ENCODE measurements at places on chromosomes 2 and 18. TPM values are rescaled to one million over a fixed set of nuclear protein-coding genes. Genes with fewer than 3 reads are reported as not detected.
A peak's percentile ranks its signal among the peaks of the same experiment; 100 is the strongest.

ANKRD30BL gene
- total RNA-seq: not detected

CYRIA gene
- 0.44 TPM for total RNA-seq

STAT4 gene
- 2.0 TPM for total RNA-seq

LRRTM1 gene
- not detected for total RNA-seq

UCN gene
- total RNA-seq: 8.0 TPM

ANO7 gene
- 0.84 TPM for total RNA-seq

APCDD1 gene
- not detected for total RNA-seq

VSNL1 gene
- total RNA-seq: 4.6 TPM

- no peak for DNase-seq
- no peaks in the 10 kb centered on the region for H3K27me3 ChIP-seq
- H3K36me3 ChIP-seq: no peaks in the 10 kb centered on the region
- H3K4me3 ChIP-seq: no peak overlapping the region
- H3K4me1 ChIP-seq: no peaks in the 10 kb centered on the region
- no peak overlapping the region for H3K27ac ChIP-seq
Measured at GRCh38 chr2:146147448-146148012, 1627.6 kb upstream of the ZEB2 start.

DNA sequence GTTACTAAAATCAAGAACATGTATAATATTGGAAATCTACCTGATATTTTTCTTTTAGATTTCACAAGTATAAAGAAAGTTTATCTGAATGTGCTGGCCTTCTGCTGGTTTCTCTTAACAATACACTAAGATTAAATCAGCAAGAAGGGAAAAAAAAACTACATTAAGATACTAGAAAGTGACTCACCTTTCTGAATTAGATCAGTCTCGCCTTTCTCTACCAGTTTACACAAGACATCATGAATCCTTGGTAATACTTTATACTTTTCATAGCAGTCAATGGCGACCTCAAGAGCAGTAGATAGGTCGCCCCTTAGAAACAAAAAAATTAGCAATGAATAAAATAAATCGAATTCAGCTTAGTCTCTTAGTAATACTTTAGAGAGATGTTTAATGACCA, 61.2 kb downstream of the LRPPRC start:
- peaks cover 35% of the 10 kb centered on the region for H3K36me3 ChIP-seq
- H3K4me1 ChIP-seq: no peaks in the 10 kb centered on the region
- no peaks in the 10 kb centered on the region for H3K27me3 ChIP-seq
- H3K27ac ChIP-seq: no peak overlapping the region

DNA sequence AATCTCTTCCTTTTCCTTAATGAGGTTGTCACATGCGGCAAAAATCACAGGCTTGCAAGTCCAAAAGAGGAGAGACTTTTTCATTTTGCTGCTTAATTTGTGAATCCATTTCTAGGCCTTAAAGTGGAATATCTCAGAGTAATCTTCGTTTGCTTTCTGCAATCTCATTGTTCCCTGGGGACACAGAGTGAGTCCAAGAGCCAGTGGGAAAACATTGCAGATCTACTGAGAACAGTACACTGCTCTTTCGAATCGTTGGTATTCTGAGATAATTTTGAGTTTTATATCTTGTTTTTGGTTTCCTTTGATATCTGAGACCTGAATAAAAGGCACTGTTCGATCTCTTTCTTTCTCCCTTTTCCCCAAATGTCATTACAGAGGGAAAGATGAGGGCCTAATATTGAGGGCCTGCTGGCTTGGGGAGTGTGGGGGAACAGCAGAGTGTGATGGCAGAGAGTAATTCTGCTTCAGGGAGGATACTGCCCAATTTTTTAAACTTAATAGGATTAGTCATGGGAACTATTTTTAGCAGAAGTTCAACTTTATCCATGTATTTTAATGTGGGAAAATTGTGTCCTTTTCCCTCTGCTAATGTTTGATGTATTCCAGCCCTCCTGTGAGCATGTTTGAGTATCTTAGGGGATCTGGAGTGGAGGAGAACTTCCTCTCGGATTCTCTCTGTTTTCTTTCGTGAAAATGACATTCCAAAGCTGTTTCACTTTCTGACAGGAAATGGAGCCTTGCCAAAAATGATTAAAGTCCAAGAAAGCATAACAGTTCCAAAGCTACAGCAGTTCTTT, 418.2 kb upstream of the ZEB2 start:
- H3K27ac ChIP-seq: no peak overlapping the region
- no peak overlapping the region for H3K4me3 ChIP-seq
- no peak for DNase-seq

GRCh38 chr18:37400802-37401201, 164.8 kb downstream of the CELF4 start:
- no peaks in the 10 kb centered on the region for H3K27me3 ChIP-seq
- no peaks in the 10 kb centered on the region for H3K4me1 ChIP-seq
- H3K4me3 ChIP-seq: no peak overlapping the region
- no peak overlapping the region for H3K27ac ChIP-seq
- no peak for DNase-seq

GRCh38 chr2:85802354-85803103, 48.7 kb downstream of the ATOH8 start:
- H3K4me3 ChIP-seq: no peak overlapping the region
- H3K27me3 ChIP-seq: no peaks in the 10 kb centered on the region
- H3K36me3 ChIP-seq: no peaks in the 10 kb centered on the region
- no peak overlapping the region for H3K27ac ChIP-seq

- H3K27me3 ChIP-seq: no peaks in the 10 kb centered on the region
- H3K27ac ChIP-seq: peak overlapping the region; percentile 37
- peaks cover 67% of the 10 kb centered on the region for H3K4me1 ChIP-seq
Measured at GRCh38 chr18:62881509-62882016, 166.2 kb downstream of the PHLPP1 start.

DNA sequence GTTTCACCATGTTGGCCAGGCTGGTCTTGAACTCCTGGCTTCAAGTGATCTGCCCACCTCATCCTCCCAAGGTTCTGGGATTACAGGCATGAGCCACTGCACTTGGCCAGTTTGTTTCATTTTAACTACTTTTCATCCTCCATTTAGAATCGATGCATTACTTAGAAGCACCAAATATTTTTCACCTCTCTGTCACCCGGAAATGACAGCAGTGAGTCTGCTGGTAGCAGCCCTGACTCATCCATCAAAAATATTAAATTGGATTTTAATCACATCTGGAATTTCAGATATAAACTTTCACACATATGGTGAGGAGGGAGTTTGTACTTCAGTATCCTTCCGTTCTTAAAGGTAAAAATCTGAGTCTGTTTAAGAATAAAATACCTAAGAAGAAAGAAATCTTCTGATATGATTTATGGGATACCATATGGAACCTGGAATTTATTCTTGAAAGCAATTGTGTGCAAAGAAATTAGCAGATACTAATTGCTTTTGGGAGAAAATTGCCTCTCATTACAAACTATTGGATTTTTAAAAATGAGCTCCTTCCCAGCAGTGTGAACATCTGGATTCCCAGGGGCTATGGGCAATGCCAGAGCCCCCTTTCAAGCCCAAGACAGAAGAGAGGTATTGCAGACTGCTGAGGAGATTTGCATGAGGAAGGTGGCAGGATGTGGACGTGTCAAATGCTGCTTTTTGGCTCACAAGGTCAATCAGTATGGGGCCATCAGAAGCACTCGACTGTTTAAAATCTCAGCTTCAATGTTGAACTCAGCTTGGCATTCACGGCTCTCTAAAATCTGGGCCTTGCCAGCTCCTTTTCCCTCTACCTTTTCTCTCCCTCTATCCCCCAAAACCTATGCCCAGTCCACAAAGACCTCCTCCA, 279.5 kb upstream of the SIX2 start:
- peaks cover 7% of the 10 kb centered on the region for H3K4me1 ChIP-seq
- no peak for DNase-seq
- H3K36me3 ChIP-seq: no peaks in the 10 kb centered on the region
- H3K27ac ChIP-seq: no peak overlapping the region

- no peaks in the 10 kb centered on the region for H3K27me3 ChIP-seq
- no peak for DNase-seq
- H3K36me3 ChIP-seq: no peaks in the 10 kb centered on the region
- no peaks in the 10 kb centered on the region for H3K4me1 ChIP-seq
Measured at GRCh38 chr2:121189011-121189410, 96.0 kb downstream of the TFCP2L1 start.

DNA sequence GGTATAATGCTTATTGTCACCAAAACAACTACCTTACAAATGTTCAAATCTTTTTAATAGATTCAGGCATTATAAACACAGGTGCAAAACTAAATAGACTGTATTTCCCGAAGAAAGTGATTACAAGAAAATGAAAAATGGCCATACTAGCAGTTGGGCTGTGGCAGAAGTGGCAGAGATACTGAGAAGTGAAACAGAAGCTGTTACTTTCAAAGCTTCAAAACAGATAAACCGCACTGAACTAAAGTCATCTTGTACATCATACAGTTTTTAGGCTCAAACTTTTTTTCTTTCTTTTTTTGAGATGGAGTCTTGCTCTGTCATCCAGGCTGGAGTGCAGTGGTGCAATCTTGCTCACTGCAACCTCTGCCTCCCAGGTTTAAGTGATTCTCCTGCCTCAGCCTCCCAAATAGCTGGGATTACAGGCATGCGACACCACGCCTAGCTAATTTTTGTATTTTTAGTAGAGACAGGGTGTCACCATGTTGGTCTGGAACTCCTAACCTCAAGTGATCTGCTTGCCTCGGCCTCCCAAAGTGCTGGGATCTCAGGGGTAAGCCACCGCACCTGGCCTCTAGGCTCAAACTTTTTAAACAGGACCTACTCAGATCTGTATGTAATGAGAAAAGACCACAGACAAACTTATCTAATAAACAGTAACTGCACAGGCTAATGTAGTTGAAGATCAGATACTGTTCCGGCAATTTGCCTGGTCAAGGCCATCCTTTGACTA, 77.9 kb upstream of the SATB2 start:
- peaks cover 4% of the 10 kb centered on the region for H3K27me3 ChIP-seq
- H3K4me1 ChIP-seq: no peaks in the 10 kb centered on the region
- no peak overlapping the region for H3K27ac ChIP-seq
- H3K4me3 ChIP-seq: no peak overlapping the region
- no peak for DNase-seq
- H3K36me3 ChIP-seq: no peaks in the 10 kb centered on the region

- H3K27ac ChIP-seq: no peak overlapping the region
- H3K4me1 ChIP-seq: peaks cover 8% of the 10 kb centered on the region
- DNase-seq: no peak
- H3K36me3 ChIP-seq: no peaks in the 10 kb centered on the region
Measured at GRCh38 chr2:158392687-158393086, 63.9 kb downstream of the CCDC148 start.

DNA sequence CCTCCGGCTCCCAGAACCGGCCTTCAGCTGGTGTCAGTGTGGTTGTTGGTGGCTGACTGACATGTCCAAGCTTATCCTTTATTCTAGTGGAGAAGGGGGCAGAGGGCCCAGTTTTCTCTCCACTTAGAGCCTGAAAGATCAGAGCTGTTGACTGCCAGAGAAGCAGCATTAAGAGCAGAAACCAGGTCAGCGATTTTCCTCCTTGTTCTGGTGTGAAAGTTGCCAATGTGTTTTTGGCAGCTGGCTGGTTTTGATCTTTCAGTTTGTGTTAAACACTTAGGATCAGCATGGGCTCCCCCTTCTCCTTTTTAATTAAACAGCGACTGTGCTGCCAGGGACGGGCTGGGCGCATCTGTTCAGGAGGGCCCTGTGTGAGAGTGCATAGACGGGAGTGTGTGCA, 100.9 kb downstream of the ASAP2 start:
- H3K27ac ChIP-seq: no peak overlapping the region
- no peak for DNase-seq
- H3K4me1 ChIP-seq: peaks cover 11% of the 10 kb centered on the region

DNA sequence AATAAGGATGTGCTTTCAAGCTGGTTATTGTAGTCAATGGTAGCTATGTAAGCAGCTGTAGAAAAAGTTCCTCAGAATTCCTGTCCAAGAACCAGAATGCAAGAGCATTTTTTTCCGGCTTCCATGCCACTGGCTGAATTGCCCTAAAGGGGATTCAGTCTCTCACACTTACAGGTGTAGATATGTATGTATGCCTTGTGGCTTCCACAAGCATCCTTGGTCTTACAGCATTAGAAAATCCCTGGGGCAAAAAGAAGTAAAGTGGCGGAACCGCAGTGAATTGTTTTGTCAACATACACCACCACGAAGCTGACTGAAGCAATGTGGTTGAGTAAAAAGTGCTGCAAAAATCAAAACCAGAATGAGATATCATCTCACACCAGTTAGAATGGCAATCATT, 54.6 kb downstream of the FANCL start:
- no peak overlapping the region for H3K27ac ChIP-seq
- no peaks in the 10 kb centered on the region for H3K27me3 ChIP-seq
- H3K4me3 ChIP-seq: no peak overlapping the region
- no peaks in the 10 kb centered on the region for H3K36me3 ChIP-seq
- no peaks in the 10 kb centered on the region for H3K4me1 ChIP-seq

- no peaks in the 10 kb centered on the region for H3K27me3 ChIP-seq
- H3K4me1 ChIP-seq: peaks cover 9% of the 10 kb centered on the region
Measured at GRCh38 chr18:13239171-13239956, 20.8 kb downstream of the LDLRAD4 start.

DNA sequence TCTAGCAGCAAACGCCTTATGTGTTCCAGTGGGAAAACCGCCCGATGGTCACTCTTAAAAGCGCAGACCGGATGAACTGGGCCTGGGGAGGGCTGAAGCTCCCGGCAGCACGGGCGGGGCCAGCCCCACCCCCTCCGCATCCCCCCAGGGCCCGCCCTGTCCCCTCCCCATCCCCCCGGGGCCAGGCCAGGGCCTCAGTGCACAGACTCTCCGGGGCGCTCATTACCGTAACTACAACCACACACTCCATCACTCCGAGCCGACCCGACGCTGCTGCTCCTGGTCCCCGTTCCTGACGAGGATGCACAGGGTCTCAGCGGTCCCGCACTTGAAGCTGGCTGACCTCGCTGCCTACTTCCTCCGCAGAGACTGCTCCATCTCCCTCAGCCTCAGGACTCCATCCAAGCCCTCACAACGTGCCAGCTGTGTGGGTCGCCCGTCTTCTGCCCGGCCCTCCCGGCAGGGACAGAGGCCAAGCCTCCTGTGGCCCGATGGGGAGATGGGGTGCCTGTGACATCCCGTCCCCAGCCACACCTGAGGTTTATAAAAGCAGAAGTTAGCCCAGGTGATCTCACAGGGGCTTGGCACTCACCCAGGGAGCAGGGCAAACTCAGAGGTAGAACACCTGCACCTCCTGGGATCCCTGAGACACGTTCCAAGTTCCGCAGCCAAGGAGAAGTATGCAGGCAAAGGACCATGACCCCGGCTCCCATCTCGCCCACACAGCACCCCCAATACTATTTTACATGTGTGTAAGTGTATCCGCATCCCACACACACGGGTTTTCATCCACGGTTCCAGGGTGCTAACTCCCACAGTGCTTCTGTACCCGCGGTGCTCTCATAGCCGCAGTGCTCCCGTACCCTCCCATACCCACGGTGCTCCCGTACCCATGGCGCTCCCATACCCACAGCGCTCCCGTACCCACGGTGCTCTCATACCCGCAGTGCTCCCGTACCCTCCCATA, 36.0 kb downstream of the SLC66A2 start:
- DNase-seq: no peak
- no peaks in the 10 kb centered on the region for H3K27me3 ChIP-seq
- H3K36me3 ChIP-seq: no peaks in the 10 kb centered on the region
- H3K4me1 ChIP-seq: no peaks in the 10 kb centered on the region
- H3K4me3 ChIP-seq: no peak overlapping the region

DNA sequence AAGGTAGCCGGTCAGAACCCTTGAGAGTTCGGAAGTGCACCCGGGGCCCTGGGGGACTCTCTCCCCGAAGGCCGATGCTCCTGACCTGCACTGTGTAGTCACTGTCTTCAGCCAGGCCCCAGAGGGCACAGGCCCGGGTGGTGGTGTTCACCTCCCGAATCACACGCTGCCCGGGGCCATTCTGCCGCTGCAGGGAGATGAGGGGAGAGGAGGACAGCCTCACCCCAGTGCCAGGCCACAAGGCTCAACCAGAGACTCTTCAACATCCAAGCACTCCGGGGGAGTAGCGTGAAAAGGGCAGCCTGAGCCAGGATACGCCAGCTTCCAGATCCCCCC, 1.1 kb downstream of the FNDC4 start:
- H3K4me1 ChIP-seq: peaks cover 4% of the 10 kb centered on the region
- DNase-seq: no peak
